Karpas-422 (cell line): ENCODE measurements at places on chromosomes 6 and 20. TPM values are rescaled to one million over a fixed set of nuclear protein-coding genes. Genes with fewer than 3 reads are reported as not detected.

DNA sequence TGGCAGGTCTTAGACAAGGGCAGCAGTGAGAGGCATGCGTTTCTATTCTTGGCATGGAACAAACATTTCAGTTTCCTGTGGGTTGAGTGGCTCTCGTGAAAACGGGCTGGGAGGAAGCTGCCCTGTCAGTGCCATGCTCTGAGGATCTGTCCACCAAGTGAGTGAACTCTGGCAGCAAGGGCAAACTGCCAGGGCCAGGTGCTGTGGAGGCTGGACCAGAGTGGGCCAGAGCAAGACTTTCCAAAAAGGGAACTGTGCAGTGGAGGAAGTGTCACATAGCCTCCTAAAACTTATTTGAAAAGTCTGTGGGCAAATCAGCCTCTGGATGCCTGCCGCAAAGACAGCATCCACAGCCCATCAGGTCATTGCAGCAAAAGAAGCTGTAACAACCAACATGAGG lies 44.2 kb upstream of the TAB2 start:
- DNase-seq, result no peak

GRCh38 chr6:43746071-43746470 lies 23.9 kb upstream of the VEGFA start:
- DNase-seq, result no peak

GRCh38 chr6:99614430-99615186 lies 8.0 kb downstream of the PRDM13 start:
- DNase-seq, result no peak

Gene FAM209A
- total RNA-seq, result 0.25 TPM in 1 of 2 replicates, not detected in the other

GRCh38 chr20:2624190-2624589 lies 28.2 kb upstream of the NOP56 start:
- DNase-seq, result no peak

GRCh38 chr6:46296586-46296985 lies 125.8 kb upstream of the ENPP5 start:
- DNase-seq, result no peak

- no peak for DNase-seq
Measured at GRCh38 chr6:114419175-114419574, 76.4 kb upstream of the HS3ST5 start.

DNA sequence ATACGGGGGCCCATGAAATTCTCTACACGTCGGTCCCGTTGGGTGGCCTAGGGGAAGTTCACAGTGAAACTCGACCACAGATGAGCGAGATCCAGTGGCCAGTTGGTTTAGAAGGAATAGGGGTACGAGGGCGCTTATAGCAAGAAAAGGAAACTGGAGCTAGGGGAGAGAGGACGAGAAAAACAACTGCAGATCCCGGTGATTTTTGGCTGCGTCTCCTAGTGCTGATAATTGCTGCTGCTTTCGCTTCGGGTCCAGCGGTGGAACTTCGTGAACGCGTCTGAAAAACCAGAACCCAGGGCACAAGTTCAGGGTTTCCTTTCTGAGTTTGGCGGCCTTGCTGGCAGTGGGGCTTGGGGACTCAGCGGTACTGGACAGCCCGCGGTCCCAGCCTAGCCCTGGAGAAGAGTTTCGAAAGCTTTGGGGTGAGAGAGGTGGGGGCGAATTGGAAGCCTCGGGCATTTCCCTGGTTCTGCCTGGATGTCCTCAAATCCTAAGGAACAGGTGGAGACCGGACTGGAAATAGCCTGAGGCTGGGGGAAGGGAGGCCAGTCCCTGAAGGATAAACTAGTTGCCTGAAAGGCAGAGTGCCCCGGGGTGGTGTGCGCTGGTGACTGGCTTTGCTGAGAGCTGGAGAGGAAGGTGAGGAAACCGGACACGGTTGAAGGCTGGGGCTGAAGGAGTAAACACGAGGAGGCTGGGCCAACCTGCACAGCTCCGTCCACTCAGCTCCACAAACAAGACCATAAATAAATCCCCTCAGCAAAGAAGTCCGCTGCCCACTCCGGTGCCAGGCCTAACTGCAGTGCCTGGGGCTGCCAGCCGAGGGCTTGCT lies 793 bp downstream of the GMPR start:
- DNase-seq, result no peak
